Choroid plexus epithelial cell (primary cell): ENCODE measurements at places on chromosomes 6 and 20.
A peak's percentile ranks its signal among the peaks of the same experiment; 100 is the strongest.

GRCh38 chr6:54801669-54802068 is 44.9 kb upstream of the FAM83B start:
- DNase-seq: peak; percentile 73

GRCh38 chr20:30500829-30501440 is 756.5 kb upstream of the DEFB115 start:
- no peak for DNase-seq

- peak; percentile 52 for DNase-seq
Observed at GRCh38 chr20:51318058-51318949, 224.2 kb downstream of the NFATC2 start.

DNA sequence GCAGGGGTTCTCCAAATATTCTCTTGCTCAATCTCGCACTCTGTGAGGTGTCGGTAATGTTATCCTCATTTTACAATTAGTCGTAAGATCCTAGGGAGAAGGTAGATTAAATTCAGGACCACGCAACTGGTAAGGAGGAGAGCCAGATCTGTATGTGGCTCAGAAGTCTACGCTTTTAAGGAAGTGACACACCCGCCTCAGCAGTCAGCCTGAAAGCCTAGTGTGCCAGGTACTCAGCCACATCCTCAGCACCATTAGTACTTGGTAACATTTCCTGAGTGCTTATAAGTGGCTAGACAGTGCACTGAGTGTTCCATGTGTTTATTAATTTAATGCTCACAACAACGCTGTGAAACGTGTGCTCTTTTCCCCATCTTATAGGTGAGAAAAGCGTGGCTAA is 63.7 kb downstream of the DHX35 start:
- DNase-seq: no peak

- peak; percentile 67 for DNase-seq
Observed at GRCh38 chr6:139751179-139751578, 376.7 kb upstream of the CITED2 start.

DNA sequence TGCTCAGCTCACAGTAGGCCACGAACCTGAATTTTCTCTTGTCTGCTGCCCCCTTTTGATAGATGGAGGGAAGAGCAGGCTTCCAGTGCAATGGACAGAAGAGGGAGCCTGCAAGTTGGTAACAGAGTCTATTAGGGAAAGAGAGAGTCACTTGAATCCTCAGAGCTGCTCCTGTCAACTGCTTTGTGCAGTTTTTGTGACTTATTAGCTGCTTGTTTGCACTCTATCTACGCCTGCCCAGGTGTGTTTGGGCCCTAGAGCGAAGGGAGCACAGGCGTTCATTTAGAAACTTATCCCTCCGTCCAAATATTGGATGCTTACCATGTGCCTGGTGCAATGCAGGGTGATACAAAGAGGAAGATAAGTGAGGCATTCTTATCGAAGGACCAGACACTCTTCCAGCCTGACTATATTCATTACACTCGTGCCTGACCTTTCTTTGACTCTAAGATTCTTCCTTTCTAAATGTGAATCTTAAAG is 11.6 kb upstream of the SLC2A12 start:
- peak; percentile 94 for DNase-seq

DNA sequence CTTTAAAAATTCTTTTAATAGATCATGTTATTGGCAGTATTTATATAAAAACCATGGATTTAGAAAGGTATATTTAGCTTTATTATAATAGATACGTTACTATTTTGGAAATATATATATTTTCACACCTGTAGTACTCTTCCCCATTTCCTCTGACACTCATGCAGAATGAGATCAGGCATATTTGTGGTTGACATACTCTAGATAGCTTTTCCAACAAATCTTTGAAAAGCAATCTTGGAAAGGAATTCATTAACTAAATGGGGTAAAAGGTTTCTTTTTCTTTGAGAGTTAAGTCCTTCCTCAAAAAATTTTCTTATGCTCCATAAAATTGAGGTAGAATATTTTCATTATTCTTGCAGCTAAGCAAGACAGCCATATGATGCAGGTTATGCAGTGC is 14.5 kb downstream of the ASF1A start:
- peak; percentile 50 for DNase-seq

DNA sequence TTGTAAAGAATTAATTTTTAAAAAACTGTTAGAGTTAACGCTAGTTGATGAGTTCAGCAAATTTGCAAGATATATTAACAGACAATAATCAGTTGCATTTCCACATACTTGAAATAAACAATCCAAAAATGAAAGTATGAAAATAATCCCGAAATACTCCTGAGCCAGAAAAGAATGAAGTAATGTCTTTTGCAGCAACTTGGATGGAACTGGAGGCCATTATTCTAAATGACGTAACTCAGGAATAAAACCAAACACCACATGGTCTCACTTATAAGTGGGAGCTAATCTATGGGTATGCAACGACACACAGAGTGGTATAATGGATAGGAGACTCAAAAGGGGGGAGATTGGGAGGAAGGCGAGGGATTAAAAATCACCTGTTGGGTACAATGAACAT is 872.9 kb upstream of the GJE1 start:
- no peak for DNase-seq

DNA sequence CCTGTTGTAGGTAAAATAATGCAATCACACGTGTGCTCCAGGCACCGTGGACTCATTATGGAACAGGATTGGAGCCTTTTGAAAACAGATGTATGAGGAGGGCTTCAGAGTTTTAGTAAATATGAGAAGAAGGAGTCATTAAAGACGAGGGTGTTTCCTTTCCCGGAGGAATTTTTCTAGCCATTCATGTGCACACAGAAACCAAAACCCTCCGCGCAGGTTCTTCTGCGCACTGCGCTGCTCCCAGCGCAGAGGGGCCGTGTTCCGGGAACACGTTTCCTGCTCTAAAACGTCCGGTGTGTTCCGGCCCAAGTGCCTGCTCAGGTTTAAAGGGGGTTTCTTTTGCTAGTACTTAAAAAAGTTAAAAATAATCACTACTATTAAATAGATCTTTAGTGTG is 11.6 kb downstream of the GPR31 start:
- no peak for DNase-seq

- no peak for DNase-seq
Observed at GRCh38 chr6:22024973-22025467, 271.8 kb downstream of the PRL start.

DNA sequence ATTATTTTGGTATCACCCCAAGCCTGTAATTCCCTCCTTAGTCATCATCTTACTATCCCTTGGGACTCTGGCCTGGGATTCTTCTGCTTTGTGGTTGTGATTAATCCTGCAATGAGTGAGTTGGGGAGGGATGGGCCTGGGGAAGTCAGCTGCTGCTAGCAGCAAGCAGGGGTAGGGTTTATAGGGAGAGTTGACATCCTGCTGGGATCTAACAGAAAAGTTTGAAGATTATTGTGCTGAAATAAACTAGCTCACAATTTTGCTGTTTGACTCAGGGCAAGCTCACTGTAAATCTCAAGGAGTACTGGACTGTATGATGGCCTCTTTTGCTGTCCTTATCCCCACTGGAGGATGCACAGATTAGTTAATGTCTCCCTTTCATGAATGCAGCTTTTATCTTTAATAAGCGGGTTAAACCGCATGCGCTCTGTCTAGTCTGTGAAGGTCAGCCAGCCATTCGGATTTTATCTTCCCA is 83.4 kb downstream of the JARID2 start:
- DNase-seq: peak; percentile 91

DNA sequence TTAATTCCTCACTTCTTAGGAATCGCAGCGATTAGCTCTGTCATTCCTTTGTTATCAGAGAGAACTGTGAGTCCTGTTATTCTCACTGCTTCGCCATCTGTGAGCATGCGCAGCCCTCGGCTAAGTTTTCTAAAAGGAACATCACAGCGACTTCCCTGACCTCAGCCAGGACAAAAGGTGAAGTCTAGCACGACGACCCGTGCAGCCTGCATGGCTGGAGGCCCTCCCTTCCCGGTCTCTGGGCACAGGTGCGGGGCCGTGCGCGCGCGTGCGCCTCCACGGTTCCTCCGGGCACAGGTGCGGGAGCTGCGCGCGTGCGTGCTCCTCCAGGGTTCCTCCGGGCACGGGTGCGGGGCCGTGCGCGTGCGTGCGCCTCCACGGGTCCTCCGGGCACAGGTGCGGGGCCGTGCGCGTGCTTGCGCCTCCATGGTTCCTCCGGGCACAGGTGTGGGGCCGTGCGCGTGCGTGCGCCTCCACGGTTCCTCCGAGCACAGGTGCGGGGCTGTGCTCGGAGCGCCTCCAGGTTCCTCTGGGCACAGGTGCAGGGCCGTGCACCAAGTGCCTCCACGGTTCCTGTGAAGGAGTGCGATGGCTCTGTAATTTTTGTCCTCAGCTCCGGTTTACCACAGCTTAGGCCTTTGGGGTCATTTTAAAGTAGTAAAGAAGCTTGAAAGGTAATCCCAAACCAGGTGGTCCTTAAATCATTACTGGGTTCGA is 212.3 kb downstream of the ERMARD start:
- DNase-seq: no peak

- peak; percentile 92 for DNase-seq
Observed at GRCh38 chr6:129590408-129591022, 119.5 kb downstream of the ARHGAP18 start.

- DNase-seq: no peak
Observed at GRCh38 chr6:139242457-139243240, 49.1 kb downstream of the TXLNB start.

DNA sequence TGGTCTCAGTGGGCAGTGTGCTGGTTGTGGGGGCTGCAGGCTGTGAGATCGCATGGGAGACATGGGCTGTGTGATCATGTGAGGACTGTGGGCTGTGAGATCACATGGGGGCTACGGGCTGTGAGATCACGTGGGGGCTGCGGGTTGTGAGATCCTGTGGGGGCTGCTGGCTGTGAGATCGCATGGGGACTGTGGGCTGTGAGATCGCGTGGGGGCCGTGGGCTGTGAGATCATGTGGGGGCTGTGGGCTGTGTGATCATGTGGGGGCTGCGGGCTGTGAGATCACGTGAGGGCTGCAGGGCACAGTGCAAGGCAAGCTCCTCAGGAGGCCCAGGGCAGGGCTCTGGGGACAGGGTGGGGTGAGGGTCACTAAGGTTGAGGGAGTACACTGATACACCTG is 140.5 kb upstream of the CST7 start:
- no peak for DNase-seq

DNA sequence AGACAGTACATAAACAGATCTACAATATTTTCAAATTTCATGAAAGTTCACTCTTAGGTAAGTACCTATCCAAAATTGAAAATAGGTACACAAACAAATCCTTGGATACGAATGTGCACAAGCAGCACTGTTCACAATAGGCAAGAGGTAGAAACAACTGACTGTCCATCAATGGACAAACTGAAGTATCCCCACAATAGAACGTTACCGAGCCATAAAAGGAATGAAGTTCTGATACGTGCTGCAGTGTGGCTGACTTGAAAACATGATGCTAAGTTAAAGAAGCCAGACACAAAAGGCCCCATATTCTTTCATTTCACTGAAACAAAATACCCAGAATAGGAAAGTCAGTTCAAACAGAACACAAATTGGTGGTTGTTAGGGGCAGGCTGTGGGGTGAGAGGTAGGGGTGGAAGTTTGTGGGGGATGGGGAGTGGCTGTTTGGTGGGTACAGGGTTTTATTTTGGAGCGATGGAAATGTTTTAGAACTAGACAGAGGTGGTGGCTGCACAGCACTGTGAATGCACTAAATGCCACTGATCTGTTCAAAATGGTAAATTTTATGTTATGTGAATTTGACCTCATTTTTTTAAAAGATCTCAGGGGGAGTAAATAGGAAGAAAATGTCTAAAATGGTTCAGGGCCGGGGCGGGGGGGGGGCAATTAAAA is 89.5 kb downstream of the ZMYND8 start:
- no peak for DNase-seq

DNA sequence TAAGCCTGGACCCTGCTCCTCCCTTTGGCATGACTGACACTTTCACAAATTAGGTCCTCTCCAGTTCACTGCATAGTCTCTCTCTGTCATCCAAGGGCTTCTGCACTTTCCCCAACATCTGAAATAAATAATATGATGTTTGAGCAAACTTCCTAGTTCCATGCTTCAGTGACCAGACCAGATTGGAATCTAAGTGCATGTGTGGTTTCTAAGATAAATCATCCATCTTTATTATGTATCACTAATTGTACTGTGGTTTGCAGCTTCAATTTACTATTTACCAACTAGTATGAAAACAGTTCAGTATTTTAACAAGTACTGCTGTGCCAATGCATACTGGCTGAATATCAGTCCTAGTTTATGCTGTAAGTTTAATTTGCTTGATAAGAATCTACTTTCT is 18.7 kb downstream of the SESN1 start:
- no peak for DNase-seq

GRCh38 chr6:121951123-121951522 is 448.3 kb upstream of the HSF2 start:
- no peak for DNase-seq

DNA sequence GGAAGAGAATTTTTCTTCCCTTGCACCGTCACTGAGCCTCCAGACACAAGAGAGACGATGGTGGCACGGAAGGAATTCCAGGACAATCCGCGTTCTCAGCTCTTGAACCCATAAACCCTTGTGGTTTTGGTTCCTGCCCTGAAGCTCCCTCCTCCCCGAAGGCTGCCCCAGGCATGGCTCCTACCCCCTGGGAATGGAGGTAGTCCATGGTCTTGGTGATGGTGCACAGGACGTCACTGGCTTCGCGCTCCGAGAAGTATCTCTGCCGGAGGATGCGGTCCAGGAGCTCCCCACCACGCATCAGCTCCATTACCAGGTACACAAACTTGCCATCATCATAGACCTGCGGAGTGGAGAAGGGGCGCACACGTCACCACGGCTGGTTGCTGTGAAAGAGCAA is 47.5 kb upstream of the MPC1 start:
- DNase-seq: no peak

- peak; percentile 12 for DNase-seq
Observed at GRCh38 chr6:106037060-106037459, 49.1 kb upstream of the PRDM1 start.

DNA sequence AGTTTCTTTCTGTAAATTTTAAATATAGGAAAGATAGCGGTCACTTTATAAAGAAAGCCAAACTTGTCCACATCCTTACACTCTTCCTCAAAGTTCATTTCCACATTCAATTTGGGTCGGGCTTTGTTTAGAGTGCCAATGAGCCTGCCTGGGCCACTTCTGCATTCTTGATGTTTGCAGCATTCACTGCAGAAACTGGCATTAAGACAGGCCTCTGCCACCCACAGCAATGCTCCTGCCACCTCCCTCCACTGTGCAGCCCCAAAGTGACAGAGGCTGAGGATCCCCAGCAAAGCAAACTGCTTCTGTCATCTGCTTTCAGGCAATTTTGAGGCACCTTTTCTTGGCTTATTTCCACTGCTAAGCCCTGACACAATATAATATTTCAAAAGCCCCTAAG is 61.2 kb downstream of the TNFAIP3 start:
- no peak for DNase-seq
